ENCODE measurements at places on chromosomes 2 and 18.

- DNase-seq: no peak
Observed at GRCh38 chr2:226306969-226307368, 492.7 kb downstream of the IRS1 start.

- DNase-seq: no peak
Observed at GRCh38 chr2:131063501-131064283, 29.6 kb downstream of the FAM168B start.

DNA sequence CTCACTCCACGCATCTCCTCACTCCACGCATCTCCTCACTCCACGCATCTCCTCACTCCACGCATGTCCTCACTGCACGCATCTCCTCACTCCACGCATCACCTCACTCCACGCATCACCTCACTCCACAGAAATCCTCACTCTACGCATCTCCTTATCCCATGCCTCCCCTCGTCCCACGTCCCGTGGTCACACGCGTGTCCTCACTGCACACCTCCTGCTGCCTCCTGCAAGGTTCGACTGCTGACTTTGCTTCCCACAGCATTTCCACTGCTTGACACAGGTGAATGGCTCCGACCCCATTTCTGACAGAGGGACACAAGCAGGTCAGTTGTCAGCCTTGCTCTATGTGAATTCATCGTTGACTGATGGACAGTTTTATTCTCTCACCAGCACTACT lies 103.0 kb downstream of the USP40 start:
- DNase-seq: no peak

DNA sequence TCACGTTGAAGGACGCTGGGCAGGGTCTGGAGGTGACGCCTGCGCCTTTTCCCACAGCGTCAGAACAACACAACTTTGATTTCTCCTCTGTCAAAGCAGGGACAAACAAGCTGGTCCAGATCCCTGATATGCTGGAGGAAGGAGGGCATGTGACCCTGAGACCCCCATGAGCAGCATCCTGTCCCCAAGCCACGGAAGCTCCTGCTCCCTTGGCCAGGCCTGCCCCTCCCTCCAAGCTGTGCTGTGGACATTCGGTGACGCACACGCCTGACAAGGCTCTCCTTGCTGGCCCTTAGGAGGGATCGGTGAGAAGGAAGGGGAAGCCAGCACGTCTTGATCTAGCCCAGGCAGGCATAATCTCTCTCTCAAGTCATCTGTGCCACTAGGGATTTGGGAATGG lies 11.3 kb downstream of the MLPH start:
- no peak for DNase-seq

GRCh38 chr2:100877555-100877954 lies 57.6 kb downstream of the NPAS2 start:
- no peak for DNase-seq

GRCh38 chr2:188181067-188181838 lies 110.4 kb upstream of the GULP1 start:
- DNase-seq: no peak

- DNase-seq: no peak
Observed at GRCh38 chr2:207546822-207547221, 17.1 kb downstream of the CREB1 start.

- DNase-seq: no peak
Observed at GRCh38 chr18:22624176-22624575, 206.5 kb upstream of the CTAGE1 start.

DNA sequence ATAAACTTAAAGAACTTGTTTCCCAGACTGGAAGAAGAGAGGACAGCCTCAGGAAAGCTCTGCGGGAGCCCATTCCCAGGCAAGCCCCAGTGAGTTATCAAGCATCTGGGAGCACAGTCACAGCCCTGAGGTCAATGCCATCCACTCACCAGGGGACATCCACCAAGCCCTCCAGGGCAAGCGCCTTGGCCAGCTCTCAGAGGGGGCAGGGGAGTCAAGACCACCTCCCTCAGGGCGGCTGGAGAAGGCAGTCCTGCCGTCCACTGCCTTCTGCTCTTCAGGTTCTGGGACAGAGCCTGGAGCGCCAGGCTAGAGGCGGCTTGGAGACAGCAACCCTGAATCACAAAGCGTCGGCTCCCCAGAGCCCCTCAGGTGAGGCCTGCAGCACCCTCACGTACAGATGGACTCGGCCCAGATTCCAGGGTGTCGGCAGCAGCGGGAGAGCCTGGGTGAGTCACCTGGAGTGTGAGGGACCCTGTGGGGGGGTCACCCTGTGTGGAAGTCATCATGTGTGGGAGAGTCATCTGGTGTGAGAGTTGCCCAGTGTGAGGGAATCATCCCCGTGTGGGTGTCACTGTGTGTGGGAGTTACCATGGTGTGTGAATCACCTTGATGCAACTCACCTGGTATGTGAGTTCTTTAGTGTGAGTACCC lies 100.9 kb upstream of the TEX51 start:
- DNase-seq: no peak

DNA sequence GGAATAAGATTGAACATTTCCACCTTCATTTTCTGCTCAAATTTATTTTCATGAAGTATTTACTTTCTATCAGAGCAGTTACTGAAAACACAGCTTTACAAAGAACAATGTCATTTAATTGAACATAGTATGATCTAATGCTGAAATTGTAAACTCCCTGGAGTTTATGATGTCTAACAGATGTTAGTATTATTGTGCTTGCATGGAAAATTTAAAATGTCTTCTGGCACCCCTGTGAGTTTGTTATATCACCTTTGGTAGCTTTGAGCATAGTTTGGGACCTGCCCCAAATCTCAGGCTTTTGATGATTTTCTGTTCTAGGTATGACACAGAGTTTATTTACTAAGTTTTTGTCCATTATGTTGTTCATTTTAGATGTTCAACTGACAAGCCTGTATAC lies 28.1 kb downstream of the FAM171B start:
- no peak for DNase-seq

DNA sequence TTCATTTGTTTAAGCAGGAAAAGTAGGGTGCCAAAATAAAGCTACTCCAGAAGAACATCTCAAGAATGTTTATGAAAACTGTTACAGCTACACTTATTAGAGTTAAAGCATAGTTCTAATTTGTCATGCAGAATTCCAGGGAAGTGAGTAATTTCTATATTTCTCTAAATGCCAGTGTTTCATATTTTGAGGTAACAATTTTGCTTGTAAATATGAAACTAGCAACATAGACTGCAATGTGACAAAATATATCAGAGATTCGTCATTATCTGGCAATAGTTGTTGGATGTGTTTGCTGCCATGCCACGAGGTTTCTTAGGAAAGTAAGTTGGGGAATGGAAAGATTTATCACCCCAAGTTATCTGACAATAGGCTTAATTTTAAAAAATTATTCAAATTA lies 424.1 kb upstream of the ZEB2 start:
- no peak for DNase-seq

GRCh38 chr2:215277944-215278343 lies 33.9 kb upstream of the ATIC start:
- DNase-seq: peak; percentile 5

GRCh38 chr2:202932425-202933138 lies 20.5 kb downstream of the CARF start:
- no peak for DNase-seq

GRCh38 chr18:55090564-55091188 lies 131.4 kb upstream of the CCDC68 start:
- no peak for DNase-seq

GRCh38 chr2:897091-897490 lies 53.6 kb upstream of the SNTG2 start:
- no peak for DNase-seq

DNA sequence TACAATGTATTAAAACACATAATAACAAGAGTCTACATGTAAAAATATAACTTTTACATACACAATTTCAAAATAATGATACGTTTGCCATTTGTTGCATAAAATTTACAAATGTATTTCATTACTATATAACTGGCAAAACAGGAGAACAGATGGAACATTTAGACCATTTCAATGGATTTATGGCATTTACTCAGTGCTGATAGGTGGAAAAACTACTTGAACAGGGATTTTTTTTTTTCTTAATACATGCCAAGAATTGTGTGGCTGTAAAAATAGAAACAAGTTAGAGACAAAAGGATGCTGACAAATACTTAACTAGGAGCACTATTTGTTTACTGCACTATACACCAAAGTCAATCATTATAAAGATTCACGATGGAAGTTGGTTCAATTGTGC lies 266.8 kb upstream of the CCDC68 start:
- no peak for DNase-seq

- DNase-seq: no peak
Observed at GRCh38 chr2:13481201-13481600, 764.5 kb downstream of the TRIB2 start.

DNA sequence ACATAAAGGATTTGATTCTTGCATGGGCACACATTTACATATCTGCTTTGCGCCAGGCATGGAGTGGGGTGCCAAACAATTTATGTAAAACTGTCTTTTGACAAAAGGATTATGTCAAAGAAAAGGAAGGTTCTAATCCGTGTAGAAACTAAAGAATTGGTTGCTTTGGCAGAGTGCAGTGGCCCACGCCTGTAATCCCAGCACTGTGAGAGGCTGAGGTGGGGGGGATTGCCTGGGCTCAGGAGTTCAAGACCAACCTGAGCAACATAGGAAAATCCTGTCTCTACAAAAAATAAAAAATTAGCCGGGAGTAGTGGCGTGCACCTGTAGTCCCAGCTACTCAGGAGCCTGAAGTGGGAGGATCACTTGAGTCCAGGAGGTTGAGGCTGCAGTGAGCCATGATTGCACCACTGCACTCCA lies 1.1 kb upstream of the MTERF4 start:
- DNase-seq: no peak

DNA sequence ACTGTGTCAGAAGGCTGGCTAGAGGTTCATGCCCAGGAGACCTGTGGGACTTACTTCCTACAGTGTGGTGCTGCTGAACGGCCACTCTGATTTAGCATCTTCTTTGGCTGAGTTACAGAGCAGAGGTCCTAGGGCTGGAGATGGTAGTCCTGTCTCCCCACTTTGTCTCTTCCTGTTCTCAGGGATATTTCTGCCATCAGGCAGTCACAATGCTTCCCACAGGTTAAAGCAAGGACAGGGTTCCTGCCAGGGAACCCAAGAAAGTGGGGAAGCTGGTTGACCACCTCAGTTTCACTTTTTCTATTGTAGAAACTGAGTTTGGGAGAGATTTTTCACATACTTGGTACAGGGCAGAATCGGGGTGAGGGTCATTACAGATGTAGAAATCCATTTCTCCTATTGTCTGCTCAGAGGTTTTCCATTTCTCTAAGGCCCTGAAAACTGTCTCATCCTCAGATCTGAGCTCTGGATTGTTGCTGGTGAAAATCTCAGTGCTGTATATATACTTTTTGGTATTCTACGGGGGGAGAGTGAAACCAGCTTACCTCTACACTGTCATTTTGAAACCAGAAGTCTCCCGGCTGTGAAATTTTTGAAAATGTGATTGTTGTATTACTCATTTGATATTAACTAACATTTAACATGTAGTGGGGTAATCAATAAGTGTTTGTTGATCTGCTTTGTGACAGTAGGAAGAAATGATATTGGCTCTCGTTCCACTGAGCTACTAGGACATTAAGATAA lies 37.0 kb upstream of the MEP1B start:
- no peak for DNase-seq

- no peak for DNase-seq
Observed at GRCh38 chr2:185142677-185143076, 544.3 kb downstream of the ZNF804A start.

- no peak for DNase-seq
Observed at GRCh38 chr2:44959855-44960254, 18.4 kb downstream of the SIX3 start.

DNA sequence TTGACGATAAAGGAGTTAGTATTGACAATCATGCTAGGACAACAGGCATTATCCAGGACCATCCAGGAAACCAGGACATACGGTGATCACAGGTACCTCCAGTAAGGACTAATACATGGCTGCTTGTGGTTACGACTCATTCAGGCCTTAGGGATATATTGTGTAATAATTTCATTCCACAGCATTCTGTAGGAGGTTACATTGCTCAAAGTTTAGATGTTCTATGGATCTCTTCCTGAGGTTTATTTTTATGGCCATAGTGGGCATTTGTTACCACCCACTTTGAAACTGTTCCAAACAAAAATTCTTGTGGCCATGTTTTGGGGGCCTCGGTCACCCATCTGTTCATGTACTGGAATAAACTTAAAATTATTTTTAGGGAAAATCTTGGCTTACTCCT lies 431.6 kb downstream of the METTL4 start:
- DNase-seq: no peak

- DNase-seq: no peak
Observed at GRCh38 chr2:209663139-209663538, 108.5 kb upstream of the UNC80 start.

GRCh38 chr2:201220102-201220570 lies 37.2 kb downstream of the CASP10 start:
- no peak for DNase-seq

GRCh38 chr2:63408530-63408929 lies 179.7 kb downstream of the WDPCP start:
- no peak for DNase-seq

GRCh38 chr2:128233790-128234395 lies 84.8 kb downstream of the HS6ST1 start:
- no peak for DNase-seq

GRCh38 chr18:2970772-2971659 lies 41.9 kb downstream of the LPIN2 start:
- no peak for DNase-seq

- no peak for DNase-seq
Observed at GRCh38 chr2:147082850-147083522, 761.8 kb upstream of the ACVR2A start.

DNA sequence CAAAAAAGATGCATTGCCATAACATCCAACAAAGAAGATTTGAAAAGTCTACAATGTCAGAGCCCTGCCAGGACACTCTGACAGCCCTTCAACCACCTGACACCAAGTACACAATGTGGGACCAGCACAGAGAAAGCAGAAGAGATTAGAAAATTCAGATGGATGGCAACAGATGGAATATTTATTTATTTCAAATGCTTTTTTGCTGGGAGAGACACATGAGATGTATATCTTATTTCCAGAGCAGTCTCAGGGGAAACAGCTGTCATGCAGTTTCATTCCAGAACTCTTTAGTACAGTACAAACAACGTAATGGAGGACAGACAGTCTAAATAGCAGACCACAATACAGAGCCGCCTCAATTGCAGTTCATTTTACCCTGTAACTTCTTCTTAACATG lies 110.1 kb downstream of the MAIP1 start:
- no peak for DNase-seq

DNA sequence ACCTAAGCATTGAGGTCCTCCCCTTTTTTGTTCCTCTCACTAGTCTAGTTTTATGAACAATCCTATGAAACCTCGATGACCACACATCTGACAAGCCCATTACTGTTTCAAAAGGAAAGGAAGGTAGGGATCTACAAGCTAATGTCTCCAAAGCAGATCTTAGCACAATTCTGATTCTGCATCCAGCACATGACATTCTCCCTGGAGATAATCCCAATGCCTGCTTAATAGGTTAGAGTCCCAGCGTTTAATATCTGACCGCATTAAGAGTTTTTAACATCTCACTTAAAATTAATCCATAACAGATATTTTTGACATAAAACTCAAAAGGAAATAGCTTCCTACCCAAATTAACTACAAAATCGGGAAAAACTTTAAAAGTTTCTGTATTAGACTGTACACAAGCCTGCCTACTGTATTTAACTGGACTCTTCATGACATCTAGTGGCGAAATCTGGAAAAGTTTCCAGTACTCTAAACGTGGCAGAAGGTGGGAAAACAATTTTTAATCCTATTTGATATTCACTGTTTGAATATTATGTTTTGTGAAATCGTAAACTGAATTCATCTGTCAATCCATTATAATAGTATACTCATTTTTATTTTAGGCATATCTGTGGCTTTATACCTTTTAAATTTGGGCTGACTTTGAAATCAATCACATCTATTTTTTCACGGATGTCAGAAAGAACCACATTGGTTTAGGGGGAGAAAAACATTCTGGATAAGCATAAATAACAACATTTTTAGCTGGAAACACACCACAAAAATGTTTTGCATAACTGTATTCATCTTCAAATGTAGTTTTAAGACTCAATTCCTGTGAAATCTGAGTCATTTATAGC lies 62.4 kb downstream of the TXNL1 start:
- no peak for DNase-seq
